ENCODE measurements at places on chromosomes 2 and 18.

DNA sequence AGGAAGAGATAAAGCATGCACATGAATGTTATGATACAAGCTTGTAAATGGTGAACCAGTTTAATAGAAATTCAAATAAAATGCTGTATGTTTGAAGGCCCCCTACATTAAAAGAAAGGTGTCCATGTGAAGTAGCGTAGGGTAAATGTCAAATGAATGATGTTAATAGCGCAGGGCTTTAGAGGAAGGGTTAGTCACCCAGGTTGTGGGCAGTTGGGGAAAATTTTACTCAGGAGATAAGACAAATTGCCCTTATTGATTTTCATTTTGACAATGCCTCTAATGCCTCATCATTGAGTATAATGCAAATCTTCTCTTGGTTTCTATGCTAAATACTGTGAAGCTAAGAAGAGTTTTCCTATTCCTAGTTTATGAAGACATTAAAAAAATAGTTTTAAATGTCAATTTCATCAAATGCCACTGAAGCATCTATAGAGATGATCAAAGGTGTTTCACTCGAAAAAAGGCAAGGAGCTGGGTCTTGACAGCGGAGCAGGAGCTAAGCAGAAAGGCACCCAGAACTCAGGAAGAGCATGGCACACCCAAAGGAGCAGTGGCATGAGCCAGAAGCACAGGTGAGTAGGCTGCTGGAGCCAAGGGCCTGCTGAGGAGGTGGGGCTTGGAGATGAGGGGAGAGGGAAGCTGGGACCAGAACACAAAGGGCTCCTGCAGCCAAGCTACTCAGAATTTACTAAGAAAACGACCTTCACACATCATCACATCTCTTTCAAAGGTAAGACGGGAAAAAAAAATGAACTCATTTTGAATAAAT lies 129.3 kb upstream of the ACKR3 start:
- DNase-seq: no peak

- DNase-seq: no peak
Observed at GRCh38 chr2:192719629-192720028, 524.9 kb upstream of the TMEFF2 start.

DNA sequence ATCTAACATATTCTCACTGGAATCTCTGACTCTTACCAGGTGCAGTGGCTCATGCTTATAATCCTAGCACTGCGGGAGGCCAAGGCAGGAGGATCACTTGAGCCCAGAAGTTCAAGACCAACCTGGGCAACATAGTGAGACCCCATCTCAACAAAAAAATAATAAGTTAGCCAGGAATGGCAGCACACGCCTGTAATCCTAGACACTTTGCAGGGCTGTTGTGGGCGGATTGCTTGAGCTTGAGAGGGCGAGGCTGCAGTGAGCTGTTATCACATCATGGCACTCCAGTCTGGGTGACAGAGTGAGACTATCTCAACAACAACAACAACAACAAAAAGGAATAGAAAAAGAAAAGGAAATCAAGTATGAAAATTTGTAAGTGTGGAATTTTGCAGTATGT lies 306.5 kb upstream of the CYP26B1 start:
- DNase-seq: no peak

DNA sequence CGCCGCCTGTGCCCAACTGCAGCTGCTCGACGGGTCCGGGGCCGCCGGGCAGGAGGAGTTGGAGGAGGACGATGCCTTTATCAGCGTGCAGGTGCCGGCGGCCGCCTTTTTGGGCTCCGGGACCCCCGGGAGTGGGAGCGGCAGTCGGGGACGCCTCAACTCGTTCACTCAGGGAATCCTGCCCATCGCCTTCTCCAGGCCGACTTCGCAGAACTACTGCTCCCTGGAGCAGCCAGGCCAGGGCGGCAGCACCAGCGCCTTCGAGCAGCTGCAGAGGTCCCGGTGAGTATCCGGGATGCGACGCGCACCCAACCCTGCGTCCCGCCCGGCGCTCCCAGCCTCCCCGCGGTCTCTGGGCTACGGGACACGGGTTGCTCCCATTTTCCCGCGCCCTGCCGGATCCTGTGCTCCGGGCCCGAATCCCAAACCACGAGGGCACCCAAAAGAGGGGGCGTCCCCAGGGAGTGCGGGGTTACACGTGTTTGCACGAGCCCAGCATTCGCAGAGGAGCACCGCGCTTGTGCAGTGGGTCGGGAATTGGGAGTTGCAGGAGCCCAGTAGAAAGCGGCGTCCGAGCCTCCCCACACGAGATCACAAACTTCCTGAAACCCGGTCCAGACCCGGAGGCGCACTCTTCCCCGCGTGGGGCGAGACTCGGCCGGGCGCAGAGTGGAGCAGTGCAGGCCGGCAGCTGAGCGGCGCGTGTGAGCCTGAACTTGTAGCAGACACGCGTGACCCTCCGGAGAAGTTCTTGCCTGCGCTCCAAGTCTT lies 1.2 kb downstream of the CABLES1 start:
- DNase-seq: no peak

- no peak for DNase-seq
Observed at GRCh38 chr18:26549263-26550094, 1.1 kb upstream of the KCTD1 start.

GRCh38 chr2:219225350-219225749 lies 4.1 kb downstream of the ATG9A start:
- DNase-seq: no peak

DNA sequence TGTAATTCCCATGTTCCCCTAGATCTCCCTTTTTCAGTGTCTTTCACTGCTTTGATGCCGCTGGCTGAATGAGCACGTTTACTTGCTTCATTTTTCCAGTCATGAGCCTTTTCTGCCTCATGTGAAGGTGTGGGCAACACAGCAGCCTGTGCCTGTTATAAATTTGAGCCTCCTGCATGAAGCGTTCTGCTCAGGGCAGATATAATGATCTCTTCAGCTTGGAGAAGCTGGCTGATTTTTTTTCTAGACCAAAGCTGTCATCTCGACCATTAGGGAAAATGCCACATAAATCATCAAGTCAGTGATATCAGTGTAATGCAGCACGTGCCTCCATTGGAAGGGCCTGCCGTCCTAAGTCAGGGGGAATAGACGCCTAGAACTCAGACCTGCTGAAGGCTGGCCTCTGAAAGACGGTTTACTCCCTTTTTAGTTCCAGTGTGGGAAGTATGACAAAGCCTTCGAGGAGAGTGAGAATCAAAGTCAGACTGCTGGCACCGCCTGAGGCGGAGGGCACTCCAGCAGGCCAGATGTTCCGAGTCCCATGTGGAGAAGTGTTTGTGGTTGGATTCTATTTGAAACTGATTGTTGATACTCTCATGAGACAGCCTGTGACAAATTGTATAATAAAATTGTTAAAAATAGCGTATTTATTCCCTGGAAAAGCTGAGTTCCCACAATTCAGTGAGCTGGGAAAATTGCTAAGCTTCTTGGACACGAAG lies 196.5 kb downstream of the MYO1B start:
- DNase-seq: no peak

- no peak for DNase-seq
Observed at GRCh38 chr2:219010162-219010756, 17.0 kb upstream of the CRYBA2 start.

- DNase-seq: peak; percentile 2
Observed at GRCh38 chr18:74290794-74291471, 830 bp downstream of the CYB5A start.

- no peak for DNase-seq
Observed at GRCh38 chr2:236879416-236879963, 206.2 kb upstream of the COPS8 start.

- DNase-seq: no peak
Observed at GRCh38 chr2:173153301-173153885, 77.7 kb downstream of the MAP3K20 start.

- DNase-seq: no peak
Observed at GRCh38 chr2:214578442-214578841, 167.6 kb downstream of the VWC2L start.

DNA sequence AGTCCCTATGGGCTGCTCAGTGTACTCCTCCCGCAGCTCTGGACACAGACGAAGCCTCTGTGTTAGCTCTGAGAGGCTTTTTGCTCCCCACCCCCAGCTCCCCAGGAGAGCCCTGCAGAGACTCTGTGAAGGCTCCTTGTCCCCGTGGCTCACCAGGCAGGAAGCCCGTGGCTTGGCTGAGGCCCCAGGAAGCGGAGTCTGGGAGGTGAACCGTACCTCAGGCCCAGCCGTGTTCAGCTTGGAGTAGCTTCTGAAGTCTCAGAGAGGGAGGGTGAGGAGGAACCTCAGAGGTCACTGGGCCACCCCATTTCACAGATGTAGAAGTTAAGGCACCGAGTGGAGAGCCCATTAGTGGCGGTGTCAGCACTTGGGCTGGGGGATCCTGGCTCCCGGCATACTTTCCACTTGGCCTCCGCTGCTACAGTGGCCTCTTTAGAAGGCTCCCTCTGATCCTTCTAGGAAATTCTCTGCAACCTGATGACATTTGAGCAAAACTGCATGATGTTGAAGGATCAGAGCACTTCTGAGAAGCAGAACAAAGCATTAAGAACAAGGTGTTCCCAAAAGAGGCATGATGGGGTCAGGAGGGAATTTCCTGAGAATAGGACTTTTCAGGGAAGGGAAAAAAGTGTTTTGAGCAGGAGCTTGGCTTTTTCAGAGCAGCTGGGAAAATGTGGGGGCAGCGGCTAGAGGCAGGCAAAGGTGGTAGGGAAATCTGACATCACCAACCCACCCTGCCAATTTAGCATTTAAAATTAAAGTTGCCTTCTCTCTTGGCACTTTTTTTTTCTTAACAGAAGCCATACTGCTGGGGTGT lies 79.1 kb downstream of the MCFD2 start:
- DNase-seq: no peak

GRCh38 chr2:148044322-148044721 lies 23.4 kb downstream of the MBD5 start:
- no peak for DNase-seq

GRCh38 chr2:158600155-158600802 lies 143.5 kb downstream of the PKP4 start:
- no peak for DNase-seq
